ENCODE measurements at places on chromosomes 3 and 15.

- no peak for DNase-seq
Measured at GRCh38 chr3:39343076-39343717, 13.7 kb downstream of the CCR8 start.

DNA sequence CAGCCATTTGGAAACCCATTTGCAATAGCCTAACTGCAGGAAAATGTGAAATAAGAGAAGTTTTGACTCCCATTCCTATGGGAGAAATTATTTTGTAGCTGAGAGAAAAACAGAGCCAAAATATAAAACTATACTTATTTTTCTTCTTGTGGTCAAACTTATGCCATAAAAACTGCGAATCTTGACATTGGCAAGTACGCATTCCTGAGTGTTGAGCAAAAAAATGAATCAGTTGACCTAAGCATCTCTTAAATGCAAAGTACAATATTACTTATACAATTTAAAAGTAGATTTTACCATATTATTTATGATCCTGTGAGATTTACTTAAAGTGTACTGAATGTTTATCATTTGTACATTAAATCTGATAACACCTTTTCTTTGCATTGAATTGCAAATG lies 50.1 kb upstream of the CMC1 start:
- no peak for DNase-seq

GRCh38 chr3:17125738-17126442 lies 241.1 kb downstream of the PLCL2 start:
- DNase-seq = no peak

DNA sequence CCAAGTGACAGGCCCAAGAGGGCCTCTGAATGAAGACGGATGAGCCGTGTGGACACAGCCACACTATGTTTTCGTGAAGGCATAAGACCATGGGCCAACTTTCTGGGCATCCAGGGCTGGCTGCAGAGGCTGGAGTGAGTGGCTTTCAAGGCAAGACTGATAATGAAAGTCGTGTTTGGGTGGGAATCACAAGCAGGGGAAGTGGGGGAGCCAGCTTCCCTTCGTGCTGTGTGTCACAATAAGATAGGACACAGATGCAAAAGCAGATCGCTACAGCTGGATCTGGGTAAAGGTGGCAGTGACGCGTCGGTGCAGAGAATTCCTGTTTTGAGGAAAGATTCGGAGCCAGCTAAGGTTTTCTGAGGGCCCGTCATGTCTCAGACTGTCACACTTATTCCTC lies 309.8 kb upstream of the CTDSPL start:
- DNase-seq = no peak

DNA sequence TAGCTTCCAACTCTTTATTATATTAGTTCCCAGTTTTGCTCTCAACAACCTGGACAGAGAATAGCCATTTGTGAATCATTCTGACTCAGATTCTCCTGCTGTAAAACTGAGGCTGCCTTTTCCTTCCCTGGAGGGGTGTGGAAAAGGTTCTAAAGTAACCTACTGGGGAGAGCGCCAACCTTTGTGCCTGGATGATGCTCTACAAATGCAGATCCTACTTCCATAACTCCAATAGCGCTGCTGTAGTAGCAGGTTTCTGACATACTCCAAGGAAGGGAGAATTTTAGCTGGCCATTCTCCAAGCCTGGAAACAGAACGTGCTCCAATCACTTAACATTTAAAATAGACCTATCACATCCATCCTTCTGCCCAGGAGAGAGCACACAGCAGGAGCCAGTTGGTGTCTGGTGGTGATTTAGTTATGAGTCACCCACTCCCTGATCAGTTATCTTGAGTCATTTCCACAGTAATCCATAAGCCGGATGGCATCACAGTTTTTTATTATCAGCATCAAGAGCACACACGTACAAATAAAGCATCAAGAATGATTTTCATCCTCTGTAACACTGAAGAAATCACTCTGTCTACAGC lies 38.3 kb downstream of the MYH15 start:
- DNase-seq = peak; percentile 80

GRCh38 chr15:82986442-82986780 lies 401 bp downstream of the RAMAC start:
- DNase-seq = no peak
